ENCODE measurements at places on chromosomes 4 and X.

DNA sequence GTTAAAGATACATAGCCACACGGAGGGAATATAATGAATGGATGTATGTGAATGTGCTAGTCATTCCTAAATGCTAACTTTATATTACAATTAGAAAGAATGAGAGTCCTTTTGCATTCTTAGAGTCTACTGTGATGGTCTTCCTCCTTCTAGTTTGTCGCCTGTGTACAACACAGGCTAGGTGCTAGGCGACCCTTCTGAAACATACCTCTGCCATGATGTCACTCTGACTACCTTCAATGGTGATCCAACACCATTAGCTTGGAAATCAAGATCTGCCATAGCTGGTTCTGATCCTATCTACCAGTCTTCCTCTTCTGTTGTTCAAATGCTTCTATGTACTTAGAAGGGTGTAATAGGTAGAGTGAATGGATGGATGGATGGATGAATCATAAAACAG is 151.2 kb downstream of the MGST2 start:
- no peak for DNase-seq

DNA sequence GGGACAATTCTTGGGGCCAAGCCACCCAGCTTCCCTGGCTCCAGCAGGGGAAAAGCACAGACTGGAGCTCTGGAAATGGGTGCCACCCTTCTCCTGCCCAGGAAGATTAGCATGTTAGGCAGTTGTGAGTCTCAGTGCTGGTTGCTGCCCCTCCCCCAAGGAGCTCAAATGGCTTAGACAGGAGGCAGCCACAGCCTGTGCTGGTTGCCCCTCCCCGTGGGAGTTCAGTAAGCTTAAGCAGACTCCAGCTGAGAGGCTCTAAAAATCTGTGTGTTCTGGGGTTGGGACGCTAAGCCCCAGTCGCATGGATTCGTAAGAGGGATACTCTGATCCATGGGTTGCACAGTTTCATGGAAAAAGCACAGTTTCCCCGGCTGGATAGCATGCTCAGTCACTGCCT is 92.7 kb upstream of the NDST3 start:
- DNase-seq, result no peak

DNA sequence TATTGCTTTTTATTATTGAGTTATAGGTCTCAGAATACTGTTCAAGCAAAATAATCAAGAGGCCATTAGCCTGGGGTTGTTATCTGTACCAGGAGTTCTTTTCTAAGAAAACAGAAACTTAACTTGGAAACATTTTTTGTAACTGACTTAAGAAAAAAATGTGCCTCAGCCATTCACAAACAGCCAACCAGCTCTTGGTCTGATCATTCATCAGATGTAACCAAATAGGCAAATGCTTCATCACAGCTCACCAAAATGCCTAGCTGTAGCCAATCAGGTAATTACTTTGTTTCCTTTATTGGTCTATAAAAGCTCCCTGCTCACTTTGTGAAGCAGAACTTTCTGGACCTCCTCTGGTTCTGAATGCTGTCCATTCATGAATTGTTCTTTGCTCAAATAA is 387.7 kb downstream of the FAT4 start:
- no peak for DNase-seq

DNA sequence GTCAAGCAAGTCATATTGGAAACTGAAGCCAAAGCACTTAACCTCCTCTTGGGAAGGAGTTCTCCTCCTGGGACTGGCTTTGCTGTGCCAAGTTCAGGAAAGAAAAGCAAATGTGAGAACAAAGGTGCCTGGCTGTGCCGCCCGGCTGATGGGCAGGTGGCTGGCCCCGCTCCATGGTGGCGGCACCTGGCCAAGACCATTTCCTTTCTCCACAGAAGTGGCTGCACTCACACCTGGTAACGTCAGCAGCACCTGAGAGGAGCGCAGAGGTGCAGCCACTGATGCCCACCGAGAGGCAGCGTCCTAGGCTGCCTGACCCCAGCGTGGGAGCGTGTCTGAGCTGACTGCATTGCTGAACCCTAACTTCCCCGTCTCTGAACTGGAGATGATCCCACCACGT is 54.3 kb downstream of the DCTD start:
- DNase-seq, result no peak

GRCh38 chr4:54687887-54688841 is 30.4 kb downstream of the KIT start:
- no peak for DNase-seq

DNA sequence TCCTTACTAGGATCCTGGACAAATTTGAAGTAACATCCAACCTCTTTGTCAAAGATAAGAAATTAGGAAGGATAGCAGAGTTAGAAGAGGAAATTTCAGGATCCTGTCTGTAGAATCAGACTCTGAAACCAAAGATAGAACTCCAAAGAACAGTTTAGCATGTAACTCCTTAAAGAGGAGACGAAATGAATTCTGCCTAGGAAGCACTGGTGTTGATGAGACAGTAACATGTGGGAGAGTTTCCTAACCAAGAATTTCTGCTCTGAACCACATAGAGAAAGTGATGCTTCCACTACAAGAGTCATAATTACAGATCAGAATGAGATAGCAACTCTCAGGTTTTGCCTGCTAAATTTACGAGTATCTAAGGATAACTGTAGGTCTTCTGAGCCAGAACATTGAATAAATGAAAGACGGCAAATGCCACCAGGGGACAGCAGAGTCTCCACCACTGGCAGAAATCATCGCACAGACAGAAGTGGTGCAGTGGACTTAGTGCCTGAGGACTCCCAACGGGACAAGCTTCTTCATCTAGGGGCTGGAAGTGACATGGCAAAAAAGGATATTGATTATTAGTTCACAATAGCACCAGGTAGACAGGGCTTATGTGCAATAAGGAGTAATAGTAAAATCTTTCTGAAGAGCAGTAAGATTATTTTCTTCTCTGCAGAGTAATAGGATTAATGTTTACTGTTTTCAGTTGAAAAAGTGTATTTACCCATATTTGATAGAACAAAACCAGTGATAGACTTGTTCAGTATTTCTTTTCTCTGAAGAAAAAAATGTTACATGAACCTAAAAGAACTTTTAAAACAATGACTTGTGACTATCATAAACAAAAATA is 6.7 kb upstream of the PPID start:
- DNase-seq, result no peak

DNA sequence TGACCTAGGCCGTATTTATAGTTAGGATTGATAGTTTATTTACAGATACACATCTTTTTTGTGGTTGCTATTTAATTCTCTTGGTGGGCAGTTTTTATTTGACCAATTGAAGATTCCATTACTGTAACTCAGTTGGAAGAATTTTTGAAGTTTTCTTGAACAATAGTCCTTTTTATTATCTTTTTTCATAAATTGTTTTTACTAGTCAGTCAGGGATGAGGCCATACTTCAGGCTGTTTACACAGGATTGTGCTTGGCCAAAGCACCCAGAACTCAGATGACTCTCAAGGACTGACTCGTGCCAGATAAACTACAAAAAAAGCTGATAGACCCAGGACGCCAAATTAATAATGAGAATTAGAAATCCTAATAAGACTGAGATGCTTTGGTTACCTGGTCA is 7.0 kb downstream of the HERC3 start:
- no peak for DNase-seq

- no peak for DNase-seq
Measured at GRCh38 chr4:86815653-86816052, 33.5 kb downstream of the SLC10A6 start.

GRCh38 chrX:154382483-154383069 is 3.5 kb downstream of the EMD start:
- DNase-seq, result no peak

- DNase-seq, result no peak
Measured at GRCh38 chr4:169245061-169245460, 25.7 kb downstream of the SH3RF1 start.

GRCh38 chr4:175330652-175331051 is 412.5 kb downstream of the ADAM29 start:
- DNase-seq, result no peak

- DNase-seq, result no peak
Measured at GRCh38 chr4:77235289-77235854, 78.4 kb downstream of the CCNG2 start.

DNA sequence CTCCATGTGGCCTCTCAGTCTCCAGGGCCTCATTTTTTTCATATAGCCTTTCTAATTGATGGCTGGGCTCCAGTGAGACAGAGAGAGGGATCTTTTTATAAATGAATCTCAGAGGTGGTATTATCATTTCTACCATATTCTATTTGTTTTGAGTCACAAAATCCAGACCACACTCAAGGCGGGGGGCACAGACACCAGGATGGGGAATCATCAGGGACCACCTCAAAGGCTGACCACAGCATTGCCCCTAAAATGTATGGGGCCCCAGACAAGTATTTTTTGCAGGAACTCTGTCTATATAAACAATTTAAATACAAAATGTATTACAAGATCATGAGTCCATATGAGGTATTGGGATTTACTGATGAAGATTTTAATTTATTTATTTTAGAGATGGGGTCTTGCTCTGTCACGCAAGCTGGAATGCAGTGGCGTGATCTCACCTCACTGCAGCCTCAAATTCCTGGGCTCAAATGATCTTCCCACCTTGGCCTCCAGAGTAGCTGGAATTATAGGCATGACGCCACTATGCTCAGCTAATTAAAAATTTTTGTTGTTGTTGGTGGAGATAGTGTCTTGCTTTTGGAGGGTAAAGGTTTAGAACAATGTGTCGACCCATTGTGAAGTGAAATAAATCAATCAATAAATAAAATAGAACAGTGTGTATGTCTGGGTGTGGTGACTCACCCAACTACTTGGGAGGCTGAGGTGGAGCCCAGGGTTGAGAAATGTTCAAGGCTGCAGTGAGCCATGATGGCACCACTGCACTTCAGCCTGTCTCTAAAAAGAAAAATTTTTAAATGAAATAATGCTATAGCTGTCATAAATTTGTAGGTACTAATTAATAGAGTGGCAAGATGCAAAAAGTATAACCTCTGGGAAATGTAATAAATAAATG is 29.4 kb downstream of the WDR13 start:
- DNase-seq, result no peak

GRCh38 chr4:150938417-150938816 is 76.7 kb downstream of the LRBA start:
- DNase-seq, result no peak

DNA sequence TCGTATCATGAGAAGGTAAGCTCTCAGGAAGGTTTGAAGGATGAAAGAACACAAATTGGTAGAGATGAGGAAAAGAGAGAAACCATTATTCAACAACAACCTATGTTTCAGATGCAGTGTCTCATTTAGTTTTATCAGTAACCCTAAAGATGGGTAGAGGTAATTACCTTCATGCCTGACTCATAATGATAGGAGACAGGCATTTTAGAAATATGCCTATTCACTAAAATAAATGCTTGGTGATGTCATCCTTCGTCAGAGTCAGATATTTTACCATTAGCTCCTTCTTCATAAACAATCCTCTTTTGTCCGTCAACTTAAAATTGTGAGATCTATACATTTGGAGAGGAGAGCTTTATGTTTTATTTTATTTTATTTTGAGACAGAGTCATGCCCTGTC is 21.5 kb upstream of the RNF150 start:
- DNase-seq, result no peak

DNA sequence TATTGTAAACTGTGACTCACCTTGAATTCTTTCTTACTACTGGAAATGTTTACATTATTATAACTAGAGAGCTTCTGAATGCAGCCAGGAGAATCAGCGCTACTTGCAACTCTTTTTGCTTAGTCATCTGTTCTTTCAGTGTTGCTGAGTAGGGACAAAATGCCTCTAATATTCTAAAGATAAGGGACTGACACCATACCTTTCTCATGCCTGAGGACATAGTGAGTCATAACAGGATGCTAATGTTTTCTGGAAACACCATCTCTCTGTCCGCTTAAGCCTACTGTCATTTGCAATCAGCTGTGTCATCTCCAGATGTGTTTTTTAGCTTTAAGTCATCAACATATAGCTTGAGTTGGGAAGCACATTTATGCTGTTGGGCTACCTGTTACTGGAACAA is 108.3 kb downstream of the QRFPR start:
- no peak for DNase-seq

- no peak for DNase-seq
Measured at GRCh38 chrX:43269201-43269600, 386.9 kb upstream of the MAOA start.

GRCh38 chr4:6938237-6938636 is 28.6 kb downstream of the TBC1D14 start:
- no peak for DNase-seq

- peak; percentile 43 for DNase-seq
Measured at GRCh38 chr4:101345596-101346350, 1.6 kb downstream of the PPP3CA start.

DNA sequence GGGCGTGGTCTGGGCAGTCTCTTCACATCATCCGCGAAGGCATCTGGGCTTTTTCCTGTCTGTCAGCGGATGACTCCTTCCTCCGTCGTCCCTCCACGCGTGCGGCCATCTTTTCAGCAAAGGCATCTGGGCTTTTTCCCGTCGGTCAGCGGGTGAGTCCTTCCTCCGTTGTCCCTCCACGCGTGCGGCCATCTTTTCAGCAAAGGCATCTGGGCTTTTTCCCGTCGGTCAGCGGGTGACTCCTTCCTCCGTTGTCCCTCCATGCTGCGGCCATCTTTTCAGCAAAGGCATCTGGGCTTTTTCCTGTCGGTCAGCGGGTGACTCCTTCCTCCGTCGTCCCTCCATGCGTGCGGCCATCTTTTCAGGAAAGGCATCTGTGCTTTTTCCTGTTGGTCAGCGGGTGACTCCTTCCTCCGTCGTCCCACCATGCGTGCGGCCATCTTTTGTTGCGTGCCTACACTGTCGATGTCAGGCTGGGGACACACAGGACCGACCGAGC is 12.3 kb upstream of the TMEM271 start:
- no peak for DNase-seq

- no peak for DNase-seq
Measured at GRCh38 chr4:5137927-5138326, 86.6 kb downstream of the STK32B start.

DNA sequence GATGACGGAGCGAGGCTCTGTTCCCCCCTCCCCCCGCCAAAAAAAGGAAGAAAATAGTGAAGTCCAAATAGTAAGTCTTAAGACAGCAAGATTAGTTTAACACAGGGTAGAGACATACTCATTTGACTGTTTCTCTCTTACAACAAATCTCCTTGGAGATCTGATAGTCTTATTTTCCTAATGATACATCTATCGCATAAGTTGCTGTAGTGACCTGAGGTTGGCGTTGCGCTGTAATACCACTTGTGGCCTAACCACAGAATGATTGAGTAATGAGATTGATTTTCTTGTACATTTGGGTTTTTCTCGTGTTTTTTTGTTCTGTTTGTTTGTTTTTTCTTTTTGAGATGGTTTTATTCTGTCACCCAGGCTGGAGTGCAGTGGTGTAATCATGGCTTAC is 27.2 kb downstream of the OCIAD1 start:
- no peak for DNase-seq

GRCh38 chrX:17501746-17502145 is 126.7 kb downstream of the NHS start:
- DNase-seq, result no peak

DNA sequence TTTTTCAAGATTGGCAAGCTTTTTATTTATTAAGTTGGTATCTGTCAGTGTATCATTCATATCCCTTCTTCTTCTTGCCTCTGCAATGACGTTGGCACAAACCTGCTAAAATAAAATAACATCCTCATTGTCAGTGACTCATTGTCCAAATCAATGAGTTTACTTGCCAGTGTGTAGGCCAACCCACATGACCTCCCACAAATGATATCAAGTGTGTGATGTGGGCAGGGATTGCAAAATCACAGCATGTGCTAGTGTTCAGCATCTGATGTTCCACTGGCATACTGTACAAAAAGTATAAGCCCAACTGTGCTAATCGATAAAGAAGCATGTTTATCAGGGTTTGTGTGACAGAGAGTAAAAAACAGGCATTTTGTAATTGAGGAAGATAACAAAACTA is 25.5 kb downstream of the GPAT3 start:
- DNase-seq, result no peak

- no peak for DNase-seq
Measured at GRCh38 chr4:110075083-110075738, 123.2 kb downstream of the ELOVL6 start.

All from left renal pelvis (tissue), 4 donors.